ENCODE measurements at places on chromosomes 6 and 20. TPM values are rescaled to one million over a fixed set of nuclear protein-coding genes. Genes with fewer than 3 reads are reported as not detected.

KCNB1 gene
- total RNA-seq, result not detected

VGLL2 gene
- not detected for total RNA-seq

FAM217A gene
- not detected for total RNA-seq

DNA sequence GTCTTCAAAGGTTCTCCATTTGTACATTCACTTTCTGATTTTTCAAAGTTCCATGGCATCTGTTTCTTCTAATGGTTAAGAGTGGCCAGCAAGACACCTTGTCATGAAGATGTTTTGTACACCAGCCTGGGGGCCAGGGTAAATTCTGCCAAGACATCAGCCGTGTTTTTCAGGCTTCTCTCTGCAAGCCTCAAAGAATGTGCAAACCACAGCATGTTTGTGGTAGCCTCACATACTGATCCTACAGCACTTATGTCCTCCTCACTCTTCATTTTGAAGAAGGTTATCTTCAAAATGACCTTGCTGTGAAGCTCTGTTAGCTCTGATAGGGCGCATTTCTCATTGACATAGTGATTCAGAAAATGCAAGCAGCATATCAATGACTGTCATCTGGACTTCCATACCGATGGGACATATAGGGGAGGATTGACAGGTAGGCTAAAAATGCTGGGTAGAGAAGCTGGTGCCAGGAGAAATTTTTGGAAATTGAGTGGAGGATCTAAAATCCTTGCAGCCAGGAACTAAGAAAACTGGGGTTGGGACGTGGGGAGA, 59.3 kb upstream of the SPTLC3 start:
- H3K36me3 ChIP-seq, result no peaks in the 10 kb centered on the region
- H3K27ac ChIP-seq, result no peak overlapping the region
- H3K4me1 ChIP-seq, result no peaks in the 10 kb centered on the region
- no peak for DNase-seq
- no peaks in the 10 kb centered on the region for H3K27me3 ChIP-seq

OR2H2 gene
- not detected for total RNA-seq

DNA sequence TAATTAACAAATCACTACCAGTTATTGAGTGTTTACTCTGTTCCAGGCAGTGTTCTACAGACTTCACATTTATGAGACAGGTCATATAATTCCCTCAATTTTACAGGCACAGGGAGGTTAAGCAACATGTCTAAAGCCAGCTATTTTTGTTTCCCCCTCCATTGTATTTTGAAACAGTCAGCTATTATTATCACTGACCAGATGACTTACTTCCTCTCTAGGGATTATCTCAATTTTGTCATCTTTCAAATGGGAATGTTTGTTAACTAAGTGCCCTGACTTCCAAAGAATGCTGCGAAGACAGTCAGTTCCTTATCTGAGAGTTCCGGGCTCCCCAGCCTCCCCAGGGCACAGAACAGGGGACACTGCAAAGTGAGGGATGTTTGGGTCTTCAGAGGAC, 5.6 kb upstream of the CNPY3 start:
- no peak for DNase-seq
- peaks cover 5% of the 10 kb centered on the region for H3K4me1 ChIP-seq
- no peak overlapping the region for H3K4me3 ChIP-seq

NAPB gene
- 7.6 TPM for total RNA-seq

DNA sequence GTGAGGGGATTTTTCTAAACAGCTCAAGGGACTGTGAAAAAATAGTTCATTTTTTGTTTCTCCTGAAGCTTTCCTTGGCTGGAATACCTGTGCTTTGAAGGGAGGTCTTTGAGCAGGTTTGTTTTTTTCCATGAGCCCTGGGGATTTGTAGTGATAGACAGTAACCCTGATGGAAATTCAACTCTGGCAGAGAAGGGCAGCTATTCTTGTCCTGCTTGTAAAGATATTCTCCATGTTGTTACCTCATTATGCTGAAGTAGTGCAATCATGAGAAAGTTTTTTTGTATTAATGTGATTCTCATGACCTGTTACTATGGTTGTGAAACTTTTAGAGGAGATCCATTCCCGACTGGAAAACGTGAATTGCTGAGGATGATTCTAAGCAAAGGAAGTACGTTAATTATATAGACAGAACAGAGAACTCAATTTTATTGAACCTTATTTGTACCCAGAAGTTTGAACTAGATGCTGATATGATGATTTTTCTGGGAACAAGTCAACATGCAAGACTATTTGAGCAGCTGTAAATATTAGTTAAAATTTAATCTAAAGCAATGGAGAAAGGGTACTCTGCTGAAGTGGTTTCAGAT, 12.5 kb downstream of the UTRN start:
- H3K36me3 ChIP-seq, result no peaks in the 10 kb centered on the region
- peaks cover 9% of the 10 kb centered on the region for H3K4me1 ChIP-seq
- no peak for DNase-seq

DNA sequence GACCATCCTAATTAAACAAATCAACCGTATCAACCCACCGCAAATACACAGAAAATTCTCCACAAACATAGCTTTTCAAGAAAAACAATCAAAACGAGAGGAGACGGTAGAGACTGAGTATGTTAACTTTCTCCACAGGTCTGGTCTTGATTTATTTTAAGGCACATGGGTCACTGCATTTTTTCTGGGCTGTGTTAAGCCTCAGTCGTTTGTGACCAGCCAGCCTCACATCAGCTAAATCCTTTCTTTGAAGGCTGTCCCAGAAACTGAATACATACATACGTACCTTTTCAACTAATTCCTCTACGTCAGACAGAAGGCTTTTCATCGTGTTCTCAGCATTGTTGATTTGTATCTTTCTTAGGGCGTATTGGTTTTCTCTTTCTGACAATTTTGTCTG, 69.4 kb downstream of the LAMA4 start:
- H3K27ac ChIP-seq, result no peak overlapping the region
- no peaks in the 10 kb centered on the region for H3K4me1 ChIP-seq
- no peaks in the 10 kb centered on the region for H3K36me3 ChIP-seq
- H3K27me3 ChIP-seq, result peaks cover 14% of the 10 kb centered on the region
- no peak for DNase-seq
- no peak overlapping the region for H3K4me3 ChIP-seq

Measured in activated naive CD4-positive, alpha-beta T cell treated with anti-CD3 and anti-CD28 coated beads for 36 hours (primary cell).